ENCODE measurements at places on chromosomes 7 and 10. TPM values are rescaled to one million over a fixed set of nuclear protein-coding genes. Genes with fewer than 3 reads are reported as not detected.

ACTR3C gene
- 1.2 TPM for total RNA-seq

OR2A42 gene
- total RNA-seq, result under 0.01 TPM

NRG3 gene
- under 0.01 TPM for total RNA-seq

ZNF804B gene
- not detected for total RNA-seq

CACNB2 gene
- total RNA-seq, result under 0.01 TPM

YAE1 gene
- total RNA-seq, result 32.1 TPM

PDE1C gene
- total RNA-seq, result 0.74 TPM

CYP2C8 gene
- total RNA-seq, result not detected

PNLIP gene
- not detected for total RNA-seq

ZNF853 gene
- total RNA-seq, result 5.3 TPM

H2BK1 gene
- total RNA-seq, result not detected

ZNF365 gene
- total RNA-seq, result 2.8 TPM

R3HCC1L gene
- total RNA-seq, result 14.3 TPM

GNGT1 gene
- not detected for total RNA-seq
